ENCODE measurements at places on chromosomes 4 and X. TPM values are rescaled to one million over a fixed set of nuclear protein-coding genes. Genes with fewer than 3 reads are reported as not detected.

GRCh38 chrX:25442499-25442898 lies 426.7 kb upstream of the ARX start:
- DNase-seq = no peak

DNA sequence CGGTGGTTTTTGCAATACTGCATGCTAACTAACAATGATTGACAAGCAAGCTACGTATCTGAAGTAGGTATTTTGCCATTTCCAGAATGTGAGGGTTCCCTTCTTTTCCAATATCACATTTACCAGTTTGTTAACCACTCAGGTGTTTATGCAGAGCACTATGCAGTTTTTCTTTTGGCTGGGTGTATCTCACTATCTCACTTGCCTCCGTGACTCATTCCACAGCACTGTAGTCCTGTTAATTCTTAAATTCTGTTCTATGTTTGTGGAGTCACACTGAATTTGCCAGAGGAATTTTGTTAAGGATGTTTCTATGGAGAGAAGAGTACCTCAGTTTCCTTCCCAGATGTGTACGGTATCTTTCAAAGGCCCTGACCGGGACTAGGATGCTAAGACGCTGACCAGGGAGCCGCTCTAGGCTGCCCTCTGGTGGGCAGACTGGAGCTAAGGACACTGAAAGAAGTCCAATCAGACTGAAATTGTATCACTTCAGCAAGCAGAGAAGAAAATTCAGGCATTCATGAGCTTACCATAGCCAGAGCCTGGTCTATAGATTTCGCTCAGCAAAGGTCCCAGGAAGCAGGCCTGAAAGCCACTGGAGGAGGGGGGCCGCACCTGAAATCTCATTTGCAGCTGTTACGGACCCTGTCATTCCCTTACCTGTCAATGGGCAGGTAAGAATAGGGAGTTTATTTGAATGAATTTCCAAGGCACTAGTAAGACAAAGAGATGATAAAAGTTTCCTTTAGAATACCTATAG lies 388.4 kb upstream of the SPOCK3 start:
- no peak for DNase-seq

DNA sequence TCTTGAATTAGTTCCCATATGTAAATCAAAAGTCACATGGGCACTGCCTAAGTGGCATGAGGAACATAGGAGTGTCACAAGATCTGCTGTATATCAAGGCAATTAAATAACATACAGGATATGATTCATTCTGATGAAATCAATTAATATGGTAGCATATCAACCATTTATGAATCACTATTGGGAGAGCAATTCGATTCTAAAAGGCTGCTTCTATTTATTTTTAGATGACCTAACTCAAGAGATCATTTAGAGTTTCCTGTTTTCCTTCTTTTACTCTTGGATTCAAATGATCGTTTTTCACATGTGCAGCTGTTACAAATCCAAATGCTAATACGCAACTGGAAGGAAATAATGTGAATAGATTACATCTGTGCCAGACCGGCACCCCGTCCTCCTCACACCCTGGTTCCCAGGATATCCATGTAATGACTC lies 81.9 kb downstream of the HCCS start:
- no peak for DNase-seq

TMPRSS11F gene
- not detected for total RNA-seq

DNA sequence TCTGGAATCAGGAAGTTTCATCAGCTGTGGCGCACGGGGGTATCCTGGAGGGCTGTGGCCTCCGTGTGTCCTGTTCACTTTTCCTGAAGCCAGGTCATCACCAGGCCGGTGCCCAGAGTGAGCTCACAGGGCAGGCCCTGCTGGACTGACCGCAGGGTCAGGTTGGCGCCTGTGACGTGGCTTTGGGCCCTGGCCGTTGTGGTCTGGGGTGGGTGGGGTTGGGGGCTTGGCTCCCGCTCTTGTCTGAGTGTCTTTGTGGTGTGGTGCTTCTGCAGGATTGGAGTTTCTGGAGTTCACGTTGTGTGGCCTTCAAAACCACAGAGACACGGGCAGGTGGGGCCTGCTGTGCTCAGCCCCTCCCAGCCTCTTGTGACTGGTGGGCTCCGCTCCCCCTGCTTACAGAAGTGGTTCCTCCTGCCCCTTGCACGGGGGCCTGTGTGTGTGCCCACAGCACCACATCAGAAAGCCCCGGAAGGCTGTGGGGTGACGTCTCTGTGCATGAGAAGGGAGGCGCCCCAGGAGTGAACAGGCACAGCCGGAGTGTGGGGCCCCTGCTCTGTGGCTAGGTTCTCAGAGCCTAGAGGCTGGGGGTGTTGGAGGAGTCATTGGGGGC lies 9.5 kb downstream of the RGS12 start:
- DNase-seq = peak; percentile 79

GRCh38 chr4:164204434-164204833 lies 549.5 kb upstream of the SMIM31 start:
- DNase-seq = no peak

GRCh38 chrX:155819966-155820491 lies 61.1 kb upstream of the VAMP7 start:
- DNase-seq = peak; percentile 13

HMX1 gene
- total RNA-seq = not detected

- no peak for DNase-seq
Observed at GRCh38 chrX:118504581-118504980, 9.0 kb downstream of the DOCK11 start.

PLS3 gene
- 0.66 TPM for total RNA-seq

DNA sequence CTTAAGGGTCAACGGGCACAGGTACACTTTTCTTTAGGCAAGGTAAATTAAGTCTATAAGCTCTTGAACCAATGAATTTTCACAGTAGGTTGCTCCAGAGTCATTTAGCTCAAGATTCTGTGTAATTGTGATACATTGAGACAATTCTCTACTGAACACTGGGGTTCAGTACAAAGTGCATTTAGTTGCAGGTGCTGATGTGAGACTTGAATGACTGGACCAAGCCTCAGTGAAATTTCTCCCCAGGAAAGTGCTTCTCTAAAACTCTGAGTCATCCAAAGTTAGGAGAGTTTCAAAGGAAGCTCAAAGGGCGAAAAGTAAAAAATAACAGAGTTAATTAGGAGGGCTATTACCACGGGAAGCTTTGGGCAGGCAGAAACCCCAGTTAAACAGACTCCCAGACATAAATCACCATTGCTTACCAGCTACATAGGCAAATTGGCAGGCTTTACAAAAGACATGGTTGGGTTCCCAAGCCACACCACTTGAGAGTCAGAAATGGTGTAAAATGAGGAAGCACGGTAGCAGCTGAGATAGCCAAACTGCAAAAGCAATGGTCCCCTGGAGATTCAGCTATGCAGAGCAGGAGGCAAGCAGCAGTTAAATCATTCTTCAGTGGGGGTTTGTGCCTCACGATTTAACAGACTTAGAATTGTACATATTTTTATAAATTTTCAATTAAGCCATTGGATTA lies 202.6 kb downstream of the PCDH19 start:
- DNase-seq = no peak

- no peak for DNase-seq
Observed at GRCh38 chr4:10033191-10033881, 12.0 kb upstream of the SLC2A9 start.

DNA sequence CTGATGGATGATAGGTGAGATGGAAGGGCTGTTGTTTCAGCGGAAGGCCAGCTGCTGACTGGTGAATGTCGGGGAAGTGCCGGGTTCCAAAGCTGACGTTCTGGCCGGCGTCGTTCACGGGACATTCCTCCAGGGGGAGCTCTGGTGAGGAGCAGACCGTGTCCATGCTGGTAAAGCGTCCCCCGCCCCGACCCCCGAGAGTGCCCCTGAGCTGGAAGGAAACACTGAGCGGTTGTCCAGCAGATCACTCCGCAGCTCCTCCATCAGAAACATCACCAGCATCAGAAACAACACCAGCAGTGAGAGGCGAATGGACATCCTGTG lies 18.6 kb upstream of the ADRA2C start:
- no peak for DNase-seq

- no peak for DNase-seq
Observed at GRCh38 chrX:39645178-39645895, 452.4 kb downstream of the BCOR start.

GRCh38 chr4:120633810-120634209 lies 288.7 kb downstream of the PRDM5 start:
- no peak for DNase-seq

MTNR1A gene
- not detected for total RNA-seq

SPANXB1 gene
- total RNA-seq = not detected

GRCh38 chr4:134201216-134202161 lies at the start of gene PABPC4L:
Gene PABPC4L (minus strand): TSS chr4:134201789. CDS start chr4:134201019, 770 bp downstream.
- no peak for DNase-seq

STAG2 gene
- 116 TPM for total RNA-seq

NEUROG2 gene
- total RNA-seq = not detected

- DNase-seq = no peak
Observed at GRCh38 chr4:11503166-11503565, 74.5 kb upstream of the HS3ST1 start.

GRCh38 chrX:22406201-22406737 lies 133.6 kb downstream of the CBLL2 start:
- DNase-seq = no peak

Measured in CD8-positive, alpha-beta memory T cell (primary cell).